WTC11 (cell line): ENCODE measurements at places on chromosomes 2 and 18.

DNA sequence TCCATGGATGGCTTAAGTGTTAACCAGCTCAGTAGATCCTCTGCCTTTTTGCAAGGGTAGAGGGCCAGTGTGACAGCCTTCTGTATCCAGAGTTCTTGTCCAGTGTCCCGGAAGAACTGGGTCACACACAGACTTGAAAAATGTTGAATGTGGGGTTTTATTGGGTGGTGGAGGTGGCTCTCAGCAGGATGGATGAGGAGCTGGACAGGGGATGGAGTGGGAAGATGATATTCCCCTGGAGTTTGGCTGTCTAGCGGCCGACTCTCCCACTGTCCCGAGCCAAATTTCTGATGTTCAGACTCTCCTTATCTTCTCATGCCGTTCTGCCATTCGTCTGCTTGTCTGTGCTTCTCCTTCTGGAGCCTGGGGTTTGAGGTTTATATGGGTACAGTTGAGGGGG is 72.6 kb downstream of the MYO3B start:
- no peak for DNase-seq

- DNase-seq, result peak; percentile 56
Measured at GRCh38 chr2:53442783-53443182, 324.8 kb upstream of the CHAC2 start.

DNA sequence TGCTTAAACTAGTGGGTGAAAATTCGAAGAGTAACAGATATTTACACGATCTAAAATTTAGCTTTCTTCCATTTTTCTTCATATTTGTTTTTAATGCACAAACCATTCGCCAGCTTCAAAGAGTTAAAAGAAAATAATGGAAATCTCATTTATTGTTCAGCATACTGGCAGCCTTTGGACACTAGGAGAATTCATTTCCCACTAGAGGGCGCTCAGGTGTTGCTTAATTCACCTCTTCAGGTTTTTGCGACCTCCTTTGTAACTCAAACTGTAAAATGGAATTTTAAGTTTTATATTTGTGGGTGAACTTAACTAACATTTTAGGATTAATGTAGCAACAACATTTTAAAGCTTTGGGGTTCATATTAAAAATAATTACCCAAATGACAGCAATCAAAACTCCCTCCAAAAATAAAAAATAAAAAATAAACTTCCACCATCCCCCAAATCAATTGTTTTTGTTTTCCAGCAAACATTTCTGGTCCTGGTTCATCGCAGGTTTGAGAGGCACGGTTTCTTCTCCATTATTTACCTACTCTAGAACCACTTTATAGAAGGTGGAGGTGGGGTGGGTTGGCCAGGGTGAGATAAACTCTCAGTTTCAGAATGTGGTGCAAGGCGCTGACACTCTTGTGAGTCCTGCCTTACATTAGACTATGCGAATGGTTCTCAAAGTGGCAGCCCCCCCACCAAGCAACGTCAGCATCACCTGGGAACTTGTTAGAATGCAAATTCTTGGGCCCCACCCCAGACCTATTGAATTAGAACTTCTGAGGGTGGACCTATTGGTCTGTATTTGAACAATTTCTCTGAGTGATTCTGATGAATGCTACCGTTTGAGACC is 24.7 kb upstream of the PNPT1 start:
- DNase-seq, result peak; percentile 54

DNA sequence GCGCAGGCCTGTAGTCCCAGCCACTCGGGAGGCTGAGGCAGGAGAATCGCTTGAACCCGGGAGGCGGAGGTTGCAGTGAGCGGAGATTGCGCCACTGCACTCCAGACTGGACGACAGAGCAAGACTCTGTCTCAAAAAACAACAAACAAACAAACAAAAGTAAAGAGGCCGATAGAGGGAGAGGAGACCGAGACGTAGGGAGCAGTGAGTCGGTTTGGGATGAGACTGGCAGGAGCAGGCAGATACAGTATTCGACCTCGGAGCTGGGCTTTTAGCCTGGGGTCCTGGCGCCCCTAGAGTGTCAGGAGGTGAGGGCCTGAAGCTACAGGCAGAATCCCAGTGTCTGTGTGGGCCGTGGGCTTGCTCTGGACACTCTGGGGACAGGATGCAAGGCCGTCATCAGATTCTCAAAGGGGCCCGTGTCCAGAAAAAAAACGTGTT is 51.2 kb downstream of the SLC4A1AP start:
- peak; percentile 29 for DNase-seq

DNA sequence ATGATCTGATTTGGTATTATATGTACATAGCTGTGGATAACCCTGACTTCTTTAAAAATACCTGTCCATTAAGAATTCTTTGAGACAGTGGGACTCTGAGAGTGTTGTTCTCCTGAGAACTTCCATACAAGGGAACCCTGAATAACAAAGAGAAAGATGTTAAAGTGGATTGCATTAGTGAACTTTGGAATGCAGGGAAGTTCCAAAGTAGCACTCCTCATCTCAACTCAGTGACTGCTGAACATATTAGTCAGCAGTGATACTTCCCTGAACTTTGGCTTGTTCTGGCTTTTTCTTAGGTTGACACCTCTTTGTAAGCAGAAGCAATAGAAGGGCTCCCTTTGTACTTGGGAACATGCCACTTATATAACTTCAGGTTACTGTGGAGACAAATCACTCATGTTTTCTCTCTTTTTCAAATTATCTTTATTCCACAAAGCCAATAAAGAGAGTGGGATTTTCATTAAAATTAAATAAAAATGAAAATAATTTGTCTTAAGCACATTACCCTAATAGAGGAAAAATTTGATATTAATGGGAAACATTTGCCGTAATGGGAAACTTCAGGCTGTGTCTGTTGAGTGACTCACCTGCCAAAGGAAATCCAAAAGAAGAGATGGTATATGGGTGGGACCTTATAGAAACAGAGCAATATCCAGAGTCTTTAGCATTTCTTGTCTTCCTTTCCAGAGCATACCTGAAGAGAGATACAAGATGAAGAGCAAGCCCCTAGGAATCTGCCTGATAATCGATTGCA is 33.3 kb downstream of the CFLAR start:
- no peak for DNase-seq

DNA sequence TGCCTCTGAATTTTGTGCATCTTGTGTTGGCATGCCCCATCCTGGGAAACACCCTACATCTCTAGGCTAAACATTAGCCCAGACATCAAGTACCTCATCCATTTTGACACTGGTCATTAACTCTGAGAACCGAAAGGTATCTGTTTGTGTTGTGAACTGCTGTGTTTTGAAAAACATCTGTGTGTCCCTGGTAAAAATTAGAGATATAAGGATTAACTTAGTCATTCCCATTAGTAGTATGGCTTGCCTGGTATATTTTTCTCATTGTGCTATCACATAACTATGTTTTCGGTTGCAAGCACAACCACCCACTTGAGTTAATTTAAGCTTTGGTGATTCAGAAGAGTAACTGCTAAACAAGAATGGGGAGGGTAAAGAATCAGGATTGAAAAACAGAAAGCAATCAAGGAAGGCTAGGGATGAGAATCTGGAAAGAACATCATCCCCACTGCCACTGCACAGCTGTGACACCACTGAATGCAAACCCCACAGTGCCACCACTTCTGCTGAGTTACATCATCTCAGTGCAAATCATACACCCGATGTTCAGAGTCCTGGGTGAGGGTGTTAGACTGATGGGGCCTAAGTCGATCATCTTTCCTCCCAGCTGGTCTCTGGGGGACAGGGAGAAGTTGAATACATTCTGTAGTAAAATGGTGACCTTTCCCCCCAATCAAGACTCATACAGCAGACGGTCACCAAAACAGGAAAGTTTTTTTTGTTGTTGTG is 234.0 kb downstream of the EPHA4 start:
- no peak for DNase-seq

DNA sequence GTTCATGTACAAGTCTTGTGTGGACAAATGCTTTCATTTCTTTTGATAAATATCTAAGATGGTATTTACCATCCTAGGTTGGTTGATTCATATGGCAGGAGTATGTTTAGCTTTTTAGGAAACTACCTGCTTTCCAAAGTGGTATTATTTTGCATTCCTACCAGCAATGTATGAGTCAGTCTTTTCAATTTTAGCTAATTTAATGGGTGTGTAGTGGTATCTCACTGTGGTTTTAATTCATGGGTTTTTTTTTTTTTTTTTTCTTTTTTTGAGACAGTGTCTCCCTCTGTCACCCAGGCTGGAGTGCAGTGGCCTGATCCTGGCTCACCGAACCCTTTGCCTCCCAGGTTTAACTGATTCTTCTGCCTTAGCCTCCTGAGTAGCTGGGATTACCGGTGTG is 4.2 kb downstream of the ZNF512 start:
- no peak for DNase-seq

GRCh38 chr2:223076573-223076972 is 24.6 kb downstream of the KCNE4 start:
- DNase-seq, result no peak

GRCh38 chr2:241701399-241702154 is at the start of gene ING5:
TSS of gene ING5 (plus strand) at chr2:241702039. CDS start at chr2:241702066, 27 bp downstream.
- peak; percentile 96 for DNase-seq

DNA sequence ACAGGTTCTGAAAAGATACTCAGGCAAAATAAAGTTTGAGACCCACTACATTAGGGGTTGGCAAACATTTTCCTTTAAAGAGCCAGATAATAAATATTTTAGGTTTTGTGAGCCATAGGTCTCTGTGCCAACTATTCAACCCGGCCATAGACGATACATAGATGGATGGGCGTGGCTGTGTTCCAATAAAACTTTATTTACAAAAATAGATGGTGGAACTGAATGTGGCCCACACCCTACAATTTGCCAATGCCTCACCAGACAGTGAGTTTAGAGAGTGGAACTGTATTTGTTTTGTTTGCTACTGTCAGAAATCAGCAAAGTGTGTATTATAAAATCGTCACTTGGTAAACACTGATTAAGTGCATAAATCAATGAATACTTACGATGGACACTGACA is 78.0 kb downstream of the ACKR3 start:
- no peak for DNase-seq

DNA sequence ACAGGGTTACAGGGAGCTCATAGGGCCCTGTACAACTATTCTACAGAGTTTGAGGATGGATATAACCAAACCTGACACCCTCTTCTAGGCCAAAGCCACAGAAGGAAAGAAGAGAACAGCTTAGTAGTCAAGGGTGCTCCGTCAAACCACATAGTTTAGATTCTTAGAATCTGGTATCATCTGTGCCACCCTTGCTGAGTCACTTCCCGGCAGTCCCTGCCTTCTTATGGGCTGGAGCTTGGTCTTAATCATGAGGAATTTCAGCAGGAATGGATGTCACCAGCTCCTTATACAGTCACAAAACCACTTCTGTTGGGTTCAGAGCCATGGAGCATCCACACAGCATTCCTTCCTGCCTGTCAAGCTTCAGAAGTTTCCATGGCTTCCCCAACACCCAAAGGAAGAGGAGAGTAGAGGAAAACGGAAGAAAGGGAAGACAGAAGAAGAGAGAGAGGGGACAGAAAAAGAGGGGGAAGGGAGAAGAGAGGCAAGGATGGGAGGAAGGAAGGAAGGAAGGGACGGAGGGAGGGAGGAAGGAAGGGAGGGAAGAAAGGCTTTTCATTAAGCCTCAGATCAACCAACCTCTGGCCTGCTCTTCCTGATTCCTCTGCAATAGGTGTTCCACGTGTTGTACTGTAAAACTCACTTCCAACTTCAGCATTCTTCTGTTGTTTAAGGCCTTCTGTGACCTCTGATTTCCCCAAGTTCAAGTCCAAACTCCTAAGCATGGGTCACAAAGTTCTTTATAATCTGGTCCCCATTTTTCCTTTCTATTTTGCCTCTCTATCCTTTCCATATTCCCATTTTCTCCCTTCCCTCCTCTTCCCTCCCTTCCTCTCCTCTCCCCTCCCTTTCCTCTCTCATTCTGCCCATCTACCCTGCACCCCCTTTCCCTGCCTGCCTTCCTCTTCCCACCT is 246.1 kb upstream of the TNP1 start:
- DNase-seq, result no peak

DNA sequence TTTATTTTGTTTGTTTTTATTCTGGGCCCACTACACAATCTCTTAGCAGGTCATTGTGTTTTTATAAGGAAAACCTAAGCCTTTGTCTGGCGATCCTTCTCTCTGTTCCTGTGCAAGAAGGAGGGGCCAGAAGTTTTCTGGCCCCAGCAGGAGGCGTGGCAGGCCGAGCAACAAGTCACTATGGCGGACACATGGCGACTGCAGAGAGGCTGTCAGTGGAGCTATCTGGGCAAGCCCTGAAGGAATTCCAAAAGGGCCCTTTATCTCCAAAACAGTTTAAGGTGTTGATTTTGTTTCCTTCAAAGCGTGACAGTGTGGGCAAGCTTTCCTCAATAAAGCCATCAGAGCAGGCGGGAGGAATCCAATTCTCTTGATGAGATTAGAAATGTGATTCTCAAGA is 118.8 kb upstream of the CTAGE1 start:
- DNase-seq, result no peak

GRCh38 chr18:25126751-25127150 is 225.2 kb downstream of the ZNF521 start:
- DNase-seq, result no peak

- DNase-seq, result no peak
Measured at GRCh38 chr2:55152475-55153412, 79.3 kb downstream of the CLHC1 start.

GRCh38 chr2:70991142-70991541 is 3.5 kb downstream of the TEX261 start:
- no peak for DNase-seq

GRCh38 chr2:164314148-164314547 is 307.1 kb downstream of the GRB14 start:
- DNase-seq, result no peak

GRCh38 chr2:218607436-218608115 is at the start of gene PLCD4:
TSS of gene PLCD4 (plus strand) at chr2:218607899. CDS start at chr2:218615740, 7,841 bp downstream.
- no peak for DNase-seq

DNA sequence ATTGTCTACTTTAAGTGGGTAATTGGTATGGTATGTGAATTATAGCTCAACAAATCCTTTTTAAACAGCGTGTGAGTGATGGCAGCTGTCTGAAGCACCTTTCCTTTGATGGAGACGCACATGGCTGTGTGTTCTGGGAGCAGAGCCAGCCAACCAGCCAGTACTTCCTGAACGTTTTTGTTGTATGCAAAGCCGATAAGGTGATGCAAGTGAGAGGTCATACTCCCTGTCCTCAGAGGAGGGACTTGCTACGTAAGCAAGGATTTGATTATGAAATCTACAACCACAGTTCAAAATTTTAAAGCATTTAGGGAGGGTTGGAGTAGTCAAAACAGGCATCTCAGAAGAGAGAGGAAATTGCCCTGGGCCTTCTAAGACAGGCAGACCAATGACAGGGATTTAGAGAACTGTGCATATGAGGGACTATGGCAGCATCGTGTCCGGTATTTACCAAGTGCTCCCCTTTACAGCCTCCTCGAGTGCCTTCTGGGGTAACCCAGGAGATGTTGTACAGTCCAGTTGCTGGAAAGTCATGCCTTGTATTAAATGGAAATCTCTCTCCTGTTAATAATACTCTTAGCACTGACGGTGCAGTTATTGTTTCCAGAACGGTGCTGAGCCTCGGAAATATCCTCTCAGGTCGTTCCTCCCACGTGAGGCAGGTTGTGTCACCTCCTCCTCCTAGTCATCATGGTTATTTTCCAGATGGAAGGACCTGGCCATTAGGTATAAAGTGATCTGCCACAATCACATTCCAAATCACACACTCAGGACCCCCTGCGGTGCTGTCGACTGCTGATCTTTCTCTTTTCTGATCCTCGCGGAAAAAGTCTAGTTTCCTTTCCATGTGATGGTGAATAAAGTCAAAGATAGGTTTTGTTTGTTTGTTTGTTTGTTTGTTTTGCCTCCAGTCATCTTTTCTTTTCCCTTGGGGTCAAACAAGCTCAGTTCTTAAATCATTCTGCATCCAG is 28.4 kb downstream of the ARHGEF4 start:
- DNase-seq, result no peak

GRCh38 chr2:206378835-206379234 is 64.5 kb upstream of the ADAM23 start:
- no peak for DNase-seq

GRCh38 chr2:8549942-8550341 is 131.9 kb upstream of the ID2 start:
- no peak for DNase-seq

GRCh38 chr18:77140030-77140429 is 7.4 kb upstream of the MBP start:
- no peak for DNase-seq
